Progenitor cell of endocrine pancreas (in vitro differentiated cells): ENCODE measurements at places on chromosomes 2 and 18.

- no peak for DNase-seq
Observed at GRCh38 chr18:62744076-62744968, 29.0 kb downstream of the PHLPP1 start.

DNA sequence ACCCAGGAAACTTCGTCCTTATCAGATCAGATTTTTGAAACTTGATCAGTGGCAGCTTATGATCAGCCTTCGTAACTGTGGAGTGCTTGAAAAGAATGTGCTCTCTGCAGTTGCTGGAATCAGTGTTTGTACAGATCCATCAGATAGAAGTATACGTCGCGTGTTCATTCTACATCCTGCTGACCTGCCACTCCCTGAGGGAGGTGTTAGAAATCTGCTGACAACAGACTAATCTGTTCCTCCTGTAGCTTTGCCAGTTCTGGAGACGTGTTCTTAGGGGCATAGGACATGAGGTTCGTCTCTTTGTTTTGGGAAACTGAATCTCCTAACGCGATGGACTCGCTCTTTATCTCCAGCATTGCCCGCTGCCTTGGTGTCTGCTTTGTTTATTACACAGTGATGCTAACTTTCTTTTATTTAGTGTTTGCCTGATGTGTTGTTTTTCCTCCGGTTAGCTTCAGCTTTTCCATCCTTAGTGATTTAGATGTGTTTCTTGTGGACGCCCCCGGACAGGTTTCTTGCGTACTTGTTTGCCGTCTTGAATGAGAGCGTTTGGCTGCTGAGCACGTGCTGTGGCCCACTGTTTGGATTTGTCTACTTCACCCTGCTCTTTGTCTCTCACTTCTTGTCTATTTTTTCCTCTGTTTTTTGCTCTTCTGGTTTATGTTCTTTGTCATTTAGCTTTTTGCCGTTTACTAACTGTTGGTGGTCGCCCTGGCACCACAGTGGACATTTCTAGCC is 17.4 kb upstream of the GAL3ST2 start:
- no peak for DNase-seq

DNA sequence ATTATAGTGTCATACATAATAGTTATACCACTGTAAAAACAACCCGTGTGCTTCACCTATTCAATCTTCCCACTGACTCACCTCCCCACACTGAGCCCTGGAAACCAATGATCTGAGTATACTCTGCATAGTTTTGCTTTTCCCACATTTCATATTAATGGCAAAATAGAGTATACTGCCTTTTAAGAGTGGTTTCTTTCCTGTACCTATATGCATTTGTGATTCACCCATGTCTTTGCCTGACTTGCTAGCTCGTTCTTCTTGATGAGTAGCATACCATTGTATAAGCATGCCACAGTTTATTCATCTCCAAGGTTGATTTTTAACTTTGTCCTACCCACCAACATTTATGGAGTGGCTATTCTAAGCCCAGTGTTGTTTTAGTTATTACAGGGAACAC is 686.4 kb downstream of the PLCL1 start:
- DNase-seq = no peak

DNA sequence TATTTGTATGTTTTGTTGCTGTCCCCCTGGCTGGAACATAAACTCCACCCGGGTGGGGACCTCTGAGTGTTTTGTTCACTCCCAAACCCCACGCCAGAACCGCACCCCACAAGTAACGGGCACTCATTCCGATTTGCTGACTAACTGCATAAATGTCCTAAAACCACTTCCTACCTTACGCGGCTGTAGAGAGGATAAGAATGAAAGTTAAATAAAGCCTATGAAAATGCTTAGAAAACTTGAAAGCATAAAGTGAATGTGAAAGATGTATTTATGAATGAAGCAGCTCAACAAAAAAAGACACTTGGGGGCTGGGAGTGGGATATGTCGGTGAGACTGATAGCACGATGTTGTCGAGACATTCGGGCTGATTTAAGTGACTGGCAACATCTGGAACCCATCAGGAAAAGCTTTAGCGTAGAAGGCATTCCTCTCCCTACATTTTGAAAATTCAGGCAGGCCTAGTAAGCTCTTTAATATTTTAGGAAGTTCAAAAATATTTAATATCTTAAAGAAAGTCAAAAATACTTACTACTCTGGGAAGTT is 206.7 kb downstream of the SH3RF3 start:
- no peak for DNase-seq

DNA sequence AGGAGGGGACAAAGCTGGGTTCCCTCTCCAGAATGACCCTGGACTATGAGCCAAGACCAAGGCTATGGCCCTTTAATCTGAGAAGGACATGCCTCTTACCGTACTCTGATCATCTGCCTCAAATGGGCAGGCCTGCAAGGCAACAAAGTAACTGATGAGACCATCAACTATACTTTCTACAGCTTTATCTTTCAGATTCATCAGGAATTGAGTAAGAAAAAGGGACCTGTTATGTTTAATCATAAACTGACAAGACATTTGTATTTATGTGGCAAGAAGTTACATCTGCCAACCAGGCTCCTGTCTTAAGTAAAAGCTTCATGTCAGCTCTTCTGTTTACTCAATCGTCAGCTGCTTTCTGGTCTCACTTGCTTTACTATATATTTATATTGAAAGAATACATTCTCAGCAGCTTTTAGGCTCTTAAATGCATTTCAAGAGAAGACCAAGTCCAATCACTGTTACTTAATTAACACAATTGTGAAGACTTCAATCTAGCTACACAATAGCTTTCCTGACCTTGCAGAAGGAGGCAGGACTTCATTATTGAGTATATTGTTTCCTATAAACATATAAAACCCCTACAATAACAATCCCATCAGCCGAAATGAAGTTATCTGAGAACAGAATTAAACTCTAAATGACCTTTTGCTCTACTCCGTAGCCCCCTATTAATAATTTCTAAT is 163.8 kb downstream of the ETAA1 start:
- DNase-seq = no peak

DNA sequence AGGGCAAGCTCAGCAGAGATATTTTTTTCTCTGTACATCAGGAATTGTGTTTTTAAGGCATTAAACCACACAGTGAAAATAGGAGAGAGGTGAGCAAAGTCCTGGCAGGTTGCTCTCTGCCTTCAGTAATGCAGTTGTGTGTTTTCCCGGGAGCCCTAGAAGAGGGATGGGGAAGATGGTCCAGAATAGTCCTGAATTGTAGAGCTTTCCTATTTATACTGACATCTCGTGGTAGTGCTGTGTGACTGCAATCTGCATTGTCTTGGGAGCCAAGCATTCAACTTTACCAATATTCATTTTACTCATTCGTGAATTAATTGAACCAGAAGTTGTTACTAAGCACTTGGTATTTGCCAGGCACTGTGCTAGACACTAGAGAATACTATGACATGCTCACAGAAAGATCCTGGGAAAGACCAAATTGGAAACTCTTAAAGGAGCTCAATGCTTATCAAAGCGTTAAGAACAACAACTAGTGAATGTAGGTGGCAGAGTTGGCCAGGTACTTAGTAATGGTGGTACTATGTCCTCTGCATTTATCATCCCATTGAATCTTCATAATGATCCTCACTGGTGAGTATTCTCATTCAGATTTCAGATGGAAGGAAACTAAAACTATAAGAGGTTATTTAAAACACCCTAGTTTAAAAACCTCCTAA is 214.6 kb downstream of the TRIB2 start:
- no peak for DNase-seq

DNA sequence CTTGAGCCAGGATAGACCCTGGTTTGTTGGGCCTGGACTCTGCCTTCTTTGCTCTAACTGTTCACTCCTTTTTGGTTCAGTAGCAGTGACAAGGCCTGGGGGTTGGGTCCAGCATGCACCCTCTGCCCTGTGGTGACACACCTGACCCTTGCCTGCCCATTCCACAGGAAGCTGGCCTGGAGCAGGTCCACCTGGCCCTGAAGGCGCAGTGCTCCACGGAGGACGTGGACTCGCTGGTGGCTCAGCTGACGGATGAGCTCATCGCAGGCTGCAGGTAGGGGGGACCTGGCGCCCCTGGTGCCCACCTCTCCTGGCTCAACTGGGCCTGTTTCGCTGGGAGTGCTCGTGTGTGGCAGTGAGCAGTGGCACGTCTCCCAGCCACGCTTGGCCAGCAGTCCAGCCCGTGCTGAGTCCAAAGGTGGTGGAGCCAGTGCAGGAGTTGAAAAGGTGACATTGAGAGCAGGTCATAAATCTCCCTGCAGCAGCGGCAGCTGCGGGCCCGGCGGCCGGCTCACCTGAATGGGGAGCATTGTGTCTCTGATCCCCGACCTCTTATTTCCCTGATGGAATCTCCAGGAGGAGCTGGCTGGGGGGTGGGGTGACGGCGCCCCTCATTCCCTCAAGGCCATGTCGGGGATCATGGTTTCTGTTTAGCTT is 102.6 kb downstream of the DYSF start:
- peak; percentile 23 for DNase-seq

DNA sequence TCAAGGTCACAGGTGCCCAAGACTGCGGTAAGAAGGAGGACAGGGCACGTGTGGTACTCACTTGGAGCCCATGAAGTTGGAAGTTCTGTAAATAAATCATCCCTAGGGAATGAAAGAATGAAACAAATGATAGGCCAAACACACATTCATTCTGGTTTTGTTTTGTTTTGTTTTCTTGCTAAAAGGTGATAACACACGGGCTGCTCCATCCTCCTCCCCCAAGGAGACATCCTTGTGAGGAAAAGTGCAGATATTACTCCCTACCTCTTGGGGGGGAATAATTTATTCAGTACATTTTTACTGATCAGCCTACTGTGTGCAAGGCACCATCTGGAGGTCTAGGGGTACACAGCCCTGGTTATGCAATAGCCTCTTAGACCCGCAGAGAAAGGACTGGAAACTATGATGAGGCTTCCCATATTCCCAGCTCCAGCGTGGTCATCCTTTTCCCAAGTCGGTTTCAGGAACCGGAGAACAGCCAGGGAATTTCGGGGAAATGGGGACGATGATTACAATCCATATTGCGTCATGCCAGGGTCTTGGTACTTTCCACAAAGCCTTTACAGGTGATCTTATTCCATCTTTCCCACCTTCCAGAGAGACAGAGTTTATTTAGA is 6.3 kb downstream of the RAX start:
- DNase-seq = no peak

GRCh38 chr2:81194176-81194575 is 889.6 kb upstream of the LRRTM1 start:
- DNase-seq = no peak

GRCh38 chr2:134491771-134492441 is 226.9 kb downstream of the TMEM163 start:
- DNase-seq = no peak

GRCh38 chr18:10003866-10004265 is 90.0 kb downstream of the VAPA start:
- DNase-seq = no peak

- DNase-seq = no peak
Observed at GRCh38 chr2:101754618-101755017, 57.1 kb downstream of the MAP4K4 start.

DNA sequence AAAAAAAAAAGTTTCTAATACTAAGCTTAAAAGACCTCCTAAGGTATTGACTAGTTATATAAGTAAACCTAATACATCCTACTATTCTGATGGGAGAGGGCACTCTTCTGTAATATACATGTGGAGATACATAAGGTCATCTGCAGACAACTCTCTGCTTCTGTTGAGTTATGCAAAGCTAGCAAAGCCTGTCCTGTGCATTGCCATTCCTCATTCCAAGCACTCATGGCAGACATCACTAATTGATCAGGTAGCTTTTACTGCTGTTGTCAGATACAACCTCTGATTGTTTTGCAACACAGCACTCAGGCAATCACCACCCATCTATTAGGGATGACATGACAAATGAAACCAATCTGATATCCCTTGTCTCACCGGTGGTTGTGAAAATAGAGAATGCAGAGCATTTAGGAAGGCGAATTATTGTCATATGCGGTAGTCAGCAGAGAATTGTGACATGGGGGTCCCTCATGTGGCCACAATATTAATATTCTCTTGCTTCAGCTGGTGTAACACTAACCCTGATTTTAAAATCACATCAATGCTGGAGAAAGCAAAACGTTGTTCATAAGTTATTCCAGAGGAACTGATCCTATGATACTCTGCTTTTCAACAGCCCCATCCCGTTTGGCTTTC is 416.5 kb upstream of the GYPC start:
- no peak for DNase-seq

DNA sequence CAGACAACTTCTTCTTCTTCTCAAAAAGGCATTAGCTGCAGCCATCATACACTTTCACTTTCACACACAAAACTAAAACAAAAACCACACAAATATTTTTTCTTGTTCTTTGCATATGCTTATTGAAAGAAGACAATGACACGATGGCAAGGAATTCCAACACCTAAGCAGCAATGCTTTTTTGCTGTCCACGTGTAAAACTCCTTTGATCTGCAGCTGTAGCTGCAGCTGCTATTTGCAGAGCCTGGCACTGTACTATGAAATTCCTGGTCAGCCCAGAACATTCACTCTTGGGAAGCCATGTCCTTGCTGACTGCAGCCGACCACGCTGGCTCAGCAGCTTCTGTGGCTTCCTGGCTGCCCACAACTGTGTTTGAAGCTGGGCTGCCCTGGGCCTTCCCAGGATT is 316.2 kb downstream of the CDH2 start:
- DNase-seq = no peak

- no peak for DNase-seq
Observed at GRCh38 chr18:12092398-12093229, 1.0 kb upstream of the ANKRD62 start.

GRCh38 chr2:196153480-196153879 is 17.9 kb downstream of the STK17B start:
- DNase-seq = no peak

- DNase-seq = no peak
Observed at GRCh38 chr2:112033600-112033999, 21.5 kb upstream of the TMEM87B start.

DNA sequence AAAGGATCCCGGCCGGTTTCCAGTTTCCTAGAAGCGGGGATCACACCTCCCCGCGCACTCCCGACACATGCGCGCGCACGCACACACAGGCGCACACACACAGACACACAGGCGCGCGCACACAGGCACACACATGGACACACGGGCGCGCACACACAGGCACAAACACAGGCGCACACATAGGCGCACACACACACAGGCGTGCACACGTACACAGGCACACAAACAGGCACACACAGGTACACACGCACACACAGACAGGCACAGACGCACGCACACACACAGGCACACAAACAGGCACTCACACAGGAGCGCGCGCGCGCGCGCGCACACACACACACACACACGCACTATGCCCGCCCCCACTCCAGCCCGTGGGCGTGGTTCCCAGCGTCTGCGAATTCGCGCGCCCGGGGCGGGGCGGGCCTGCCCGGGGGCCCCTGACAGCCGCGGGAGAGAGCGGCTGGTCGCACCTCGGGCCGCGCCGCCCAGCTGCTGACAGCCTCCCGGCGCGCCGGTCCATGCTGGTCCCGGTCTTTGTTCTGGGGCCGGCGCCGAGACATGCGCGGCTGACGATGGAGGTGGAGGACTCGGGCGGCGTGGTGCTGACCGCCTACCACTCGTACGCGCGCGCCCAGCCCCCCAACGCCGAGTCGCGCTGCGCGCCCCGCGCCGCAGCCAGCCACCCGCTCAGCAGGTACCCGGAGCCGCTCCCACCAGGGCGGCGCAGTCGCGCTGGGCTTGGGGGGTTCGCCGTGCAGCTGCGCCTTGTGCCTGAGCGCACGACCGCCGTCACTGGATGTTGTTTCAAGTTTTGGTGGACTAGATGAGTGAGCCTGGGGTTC is at the start of gene ARHGAP28:
ARHGAP28 (plus strand) TSS at position 470 of the 845 bp plus-strand sequence; CDS start at position 576, 106 bp downstream.
- DNase-seq = peak; percentile 84
